ENCODE measurements at places on chromosomes 16 and 17.

DNA sequence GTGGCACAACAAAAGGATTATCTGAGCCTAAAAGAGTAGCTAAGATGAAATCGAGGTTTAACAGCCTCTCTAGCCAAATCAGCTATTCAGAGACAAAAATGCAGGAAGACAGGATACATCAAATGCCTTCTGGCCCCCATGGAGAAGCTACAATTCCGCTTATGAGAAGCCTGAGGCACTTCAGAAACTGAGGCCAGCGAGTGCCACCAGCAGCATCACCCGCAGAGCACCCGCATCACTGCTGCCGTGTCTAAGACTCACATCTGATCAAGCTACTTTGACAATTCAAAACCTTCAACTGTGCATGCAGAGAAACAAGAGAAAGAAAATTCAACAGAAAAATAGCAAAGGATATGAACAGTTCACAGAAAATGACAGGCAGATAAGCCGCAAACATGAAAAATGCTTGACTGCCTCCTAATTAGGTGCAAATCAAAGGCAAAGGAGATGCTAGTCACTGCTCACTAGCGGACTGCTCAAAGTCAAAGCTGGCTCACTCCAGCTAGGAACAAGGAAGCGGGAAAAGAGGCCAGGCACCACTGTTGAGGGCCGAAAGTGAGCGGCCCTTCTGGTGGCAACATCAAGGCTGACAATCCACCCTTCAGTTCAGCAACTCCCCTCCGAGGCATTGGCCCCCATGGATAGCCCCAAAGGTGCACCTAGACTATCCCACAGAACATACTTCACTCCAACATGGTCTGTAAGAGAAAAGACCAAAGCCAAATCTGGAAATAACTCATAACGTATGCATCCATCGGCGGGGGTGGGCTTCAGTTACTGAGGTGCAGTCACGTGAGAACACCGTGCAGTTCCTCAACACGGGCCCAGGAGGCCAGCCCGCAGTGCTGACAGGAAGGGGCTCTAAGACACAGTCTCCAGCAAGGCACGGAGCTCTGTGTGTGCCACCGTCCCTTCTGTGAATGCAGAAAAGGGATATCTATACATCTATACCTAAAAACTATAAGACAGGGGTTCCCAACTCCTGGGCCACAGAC, 12.0 kb downstream of the MTHFSD start:
- no peak for DNase-seq

GRCh38 chr16:59411961-59412841, 678.1 kb upstream of the GOT2 start:
- no peak for DNase-seq

DNA sequence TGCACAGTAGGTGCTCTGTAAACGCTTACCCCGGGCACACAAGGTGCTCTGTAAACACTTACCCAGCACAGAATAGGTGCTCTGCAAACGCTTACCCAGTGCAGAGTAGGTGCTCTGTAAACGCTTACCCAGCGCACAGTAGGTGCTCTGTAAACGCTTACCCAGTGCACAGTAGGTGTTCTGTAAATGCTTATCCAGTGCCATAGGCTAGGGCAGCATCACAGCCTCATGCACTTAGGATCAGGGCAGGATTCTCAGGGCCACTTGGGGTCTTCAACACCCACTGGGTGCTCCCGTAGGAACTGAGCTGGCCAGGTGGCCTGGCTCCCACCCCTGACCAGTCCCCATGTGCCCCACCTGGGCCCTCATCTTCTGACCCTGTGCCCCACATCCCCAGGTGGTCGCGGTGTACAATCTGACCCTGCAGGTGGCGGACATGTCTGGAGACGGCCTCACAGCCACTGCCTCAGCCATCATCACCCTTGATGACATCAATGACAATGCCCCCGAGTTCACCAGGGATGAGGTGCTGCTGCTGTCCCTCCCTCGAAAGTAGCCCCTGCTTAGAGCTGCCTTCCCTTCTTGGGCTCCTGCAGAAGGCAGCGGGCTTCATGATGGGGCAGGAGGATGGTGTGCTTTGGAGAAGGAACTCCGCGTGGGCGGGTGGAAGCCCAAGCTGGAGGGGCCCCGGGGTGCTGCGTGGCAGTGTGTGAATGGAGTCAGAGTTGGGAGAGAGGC, 13.1 kb downstream of the SLC22A31 start:
- no peak for DNase-seq

DNA sequence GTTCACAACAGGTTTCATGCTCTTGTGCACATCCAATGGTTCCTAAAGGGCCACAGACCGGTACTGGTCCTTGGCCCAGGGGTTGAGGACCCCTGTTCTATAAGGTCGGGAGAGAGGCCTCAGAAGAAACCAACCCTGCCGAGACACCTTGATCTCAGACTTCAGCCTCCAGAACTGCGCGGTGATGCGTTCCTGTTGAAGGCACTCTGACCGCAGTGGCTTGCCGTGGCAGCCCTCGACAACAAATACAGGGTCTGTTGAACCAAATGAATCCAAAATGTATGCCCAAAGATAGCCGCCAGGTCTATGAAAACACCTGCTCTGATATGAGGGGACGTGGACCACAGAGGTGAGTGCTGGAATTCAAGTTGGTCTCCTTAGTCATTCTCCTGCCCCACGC, 389.8 kb downstream of the SEC14L1 start:
- DNase-seq, result no peak

DNA sequence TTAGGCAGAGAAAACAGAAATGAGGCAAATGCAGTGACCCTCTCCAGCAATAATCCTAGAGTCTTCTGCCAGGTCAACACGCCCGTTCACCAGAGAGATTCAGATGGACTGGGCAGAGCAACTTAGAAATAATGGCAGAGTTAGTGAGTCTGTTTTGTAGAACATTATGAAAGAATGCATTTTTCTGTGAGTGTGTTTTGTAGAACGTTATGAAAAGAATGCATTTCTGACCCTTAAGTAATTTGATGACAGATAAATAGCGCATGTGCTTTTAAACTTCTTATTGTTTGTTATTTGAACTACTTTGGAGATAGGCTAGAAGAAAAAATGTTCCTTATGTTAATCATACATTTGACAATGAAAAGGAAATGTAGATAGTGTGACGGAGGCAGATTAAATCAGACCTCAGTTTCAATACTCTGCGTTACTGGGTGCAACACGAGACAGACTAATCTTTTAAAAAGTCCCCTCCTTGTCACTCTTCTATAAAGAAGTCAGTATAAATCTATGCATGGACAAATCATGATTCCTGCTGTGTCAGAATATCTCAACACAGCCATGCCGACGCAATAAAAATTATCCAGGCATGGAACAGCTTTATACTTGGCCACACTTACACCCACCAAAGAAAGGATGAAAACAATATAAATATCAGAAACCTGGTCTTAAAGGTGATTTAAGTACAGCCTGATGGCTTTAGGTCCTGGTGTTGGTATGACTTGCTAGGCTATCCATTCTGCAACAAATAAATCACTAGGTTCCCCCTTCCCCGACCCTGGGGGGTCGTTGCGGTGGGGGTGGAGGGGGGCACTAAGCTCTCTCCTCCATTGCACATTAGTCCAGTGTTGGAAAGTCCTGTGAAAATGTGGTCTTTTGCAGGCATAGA, 47.8 kb downstream of the MARCHF10 start:
- no peak for DNase-seq

GRCh38 chr16:67148656-67149275, 2.0 kb downstream of the B3GNT9 start:
- DNase-seq, result no peak
